ENCODE measurements at places on chromosomes 12 and 14.

DNA sequence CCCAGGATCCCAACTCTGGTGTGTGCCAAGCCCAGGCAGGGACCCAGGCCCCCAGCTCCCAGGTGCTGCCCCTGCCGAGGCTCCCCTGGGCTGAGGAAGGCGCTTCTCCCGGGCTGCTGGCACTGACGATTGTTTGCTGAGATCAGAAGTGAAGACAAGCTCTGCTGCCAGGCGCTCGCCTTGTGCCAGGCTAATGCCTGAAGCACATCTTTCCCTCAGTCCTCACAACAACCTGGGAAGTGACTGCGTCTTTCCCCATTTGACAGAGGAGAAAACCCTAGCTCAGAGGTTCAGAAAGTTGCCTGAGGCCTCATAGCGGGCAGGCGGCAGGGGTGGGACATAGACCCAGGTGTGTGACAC, 36.8 kb downstream of the ANKRD9 start:
- no peak for DNase-seq

DNA sequence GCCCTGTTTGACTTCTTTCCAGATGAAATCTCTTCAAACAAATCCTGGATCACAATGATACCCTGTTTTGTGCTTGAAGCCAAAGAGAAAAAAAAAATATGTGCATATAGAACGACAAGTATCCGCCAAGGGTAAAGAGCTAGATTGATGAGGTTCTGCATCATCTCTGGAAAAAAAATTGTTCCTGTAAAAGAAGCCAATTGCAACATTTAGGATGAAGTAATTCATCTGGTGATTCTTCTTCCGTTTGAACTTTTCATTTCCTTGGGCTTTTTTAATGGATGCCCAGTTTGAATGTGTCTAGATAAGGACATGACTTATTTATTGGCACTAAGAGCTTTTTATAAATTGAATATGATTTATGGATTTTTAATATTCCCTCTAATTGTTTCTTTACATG, 38.1 kb upstream of the NPAS3 start:
- DNase-seq, result no peak

DNA sequence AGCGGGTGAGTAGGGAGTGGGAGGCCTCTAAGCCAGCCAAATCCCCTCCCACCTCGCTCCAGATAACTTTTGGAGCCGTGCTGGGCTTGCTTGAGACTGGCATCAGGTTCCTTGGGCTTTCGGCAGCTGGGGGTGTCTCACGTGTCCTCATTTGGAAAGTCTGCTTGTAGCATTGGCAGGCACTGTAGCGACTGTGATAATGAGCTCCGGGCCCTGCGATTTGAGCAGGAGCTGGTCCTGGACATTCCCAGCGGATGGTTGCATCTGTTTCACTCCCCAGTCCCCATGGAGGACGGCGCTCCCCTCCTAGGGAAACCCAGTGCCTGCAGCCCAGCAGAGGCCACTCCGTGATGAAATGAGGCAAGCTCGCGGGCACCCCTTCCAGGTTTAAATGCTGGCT, 49.4 kb downstream of the DGLUCY start:
- DNase-seq, result no peak

- no peak for DNase-seq
These were observed 107.1 kb upstream of the BCAT1 start for GRCh38 chr12:25056011-25056410.

DNA sequence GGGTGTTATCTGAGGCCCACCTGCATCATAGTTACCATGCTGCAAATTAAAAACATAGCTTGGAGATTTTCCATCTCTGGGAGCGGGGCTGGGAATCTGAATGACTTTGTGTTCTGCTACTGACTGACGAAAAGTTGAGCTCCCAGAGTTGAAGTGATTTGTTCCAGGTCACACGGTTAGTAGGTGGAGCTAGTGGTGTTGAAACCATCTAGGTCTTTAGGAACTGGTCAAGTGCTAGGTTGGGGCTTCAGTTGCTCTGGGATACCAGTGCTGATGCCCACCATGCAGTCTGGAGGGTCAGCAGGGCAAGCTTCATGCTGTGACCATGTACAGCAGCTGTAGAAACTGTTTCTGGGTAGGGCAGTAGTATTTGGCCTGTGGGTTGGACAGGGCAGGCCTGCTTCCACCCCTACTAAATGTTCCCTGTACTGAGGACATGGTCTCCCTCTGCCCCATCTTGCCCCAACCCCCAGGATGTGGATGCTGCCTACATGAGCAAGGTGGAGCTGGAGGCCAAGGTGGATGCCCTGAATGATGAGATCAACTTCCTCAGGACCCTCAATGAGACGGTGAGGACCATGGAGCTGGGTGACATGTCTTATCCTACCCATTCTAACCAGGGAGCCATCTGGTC, 5.3 kb downstream of the KRT7 start:
- no peak for DNase-seq

DNA sequence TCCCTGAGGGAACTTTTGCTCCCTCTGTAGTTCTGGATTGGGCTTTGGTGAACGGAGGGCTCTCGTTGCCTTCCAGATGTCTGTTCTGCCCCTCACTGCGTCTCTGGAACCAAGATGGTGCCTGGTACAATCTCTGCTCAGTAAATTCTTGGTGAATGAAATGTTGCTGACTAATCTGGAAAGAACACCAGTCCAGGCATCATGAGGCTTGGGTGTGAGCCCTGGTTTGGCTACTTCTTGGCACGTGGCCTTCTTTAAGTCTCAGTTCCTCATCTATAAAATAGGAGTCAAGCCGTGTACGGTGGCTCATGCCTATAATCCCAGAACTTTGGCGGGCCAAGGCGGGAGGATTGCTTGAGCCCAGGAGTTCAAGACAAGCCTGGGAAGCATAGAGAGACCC, 4.3 kb downstream of the HHIPL1 start:
- no peak for DNase-seq

DNA sequence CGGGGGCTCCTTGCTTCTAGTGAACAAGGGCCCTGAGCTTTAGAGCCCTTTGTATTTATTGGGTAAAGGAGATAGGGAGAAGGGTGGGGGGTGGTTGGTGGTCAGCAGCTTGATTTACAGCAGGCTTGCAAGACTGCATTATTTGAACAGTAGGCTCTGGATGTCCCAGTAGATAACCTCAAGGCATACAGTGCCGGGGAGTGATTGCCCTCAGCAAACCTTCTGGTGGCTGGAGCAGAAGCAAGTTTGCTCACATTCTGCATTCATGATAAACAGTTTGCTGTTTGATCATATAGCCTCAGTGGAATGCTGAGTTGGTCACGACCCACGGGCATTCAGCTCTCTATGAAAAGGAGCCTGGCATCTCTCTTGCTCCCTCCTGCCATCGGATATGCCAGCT, 16.5 kb upstream of the MAPKAPK5 start:
- no peak for DNase-seq

DNA sequence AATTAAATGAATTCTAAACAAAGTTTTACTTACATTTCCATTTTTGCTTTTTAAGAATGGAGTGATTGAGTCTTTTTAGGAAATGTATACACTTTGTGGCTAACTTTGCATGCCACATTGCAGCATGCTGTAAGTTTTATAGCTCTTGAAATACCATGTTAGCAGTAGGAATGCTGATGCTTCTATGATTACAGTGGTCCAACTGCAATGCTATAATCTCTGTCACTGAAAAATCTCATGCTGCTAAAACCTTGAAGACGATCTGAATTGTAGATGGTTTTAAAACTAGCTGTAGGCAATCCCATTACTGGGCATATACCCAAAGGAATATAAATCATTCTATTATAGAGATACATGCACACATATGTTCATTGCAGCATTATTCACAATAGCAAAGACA, 127.6 kb downstream of the WIF1 start:
- no peak for DNase-seq

DNA sequence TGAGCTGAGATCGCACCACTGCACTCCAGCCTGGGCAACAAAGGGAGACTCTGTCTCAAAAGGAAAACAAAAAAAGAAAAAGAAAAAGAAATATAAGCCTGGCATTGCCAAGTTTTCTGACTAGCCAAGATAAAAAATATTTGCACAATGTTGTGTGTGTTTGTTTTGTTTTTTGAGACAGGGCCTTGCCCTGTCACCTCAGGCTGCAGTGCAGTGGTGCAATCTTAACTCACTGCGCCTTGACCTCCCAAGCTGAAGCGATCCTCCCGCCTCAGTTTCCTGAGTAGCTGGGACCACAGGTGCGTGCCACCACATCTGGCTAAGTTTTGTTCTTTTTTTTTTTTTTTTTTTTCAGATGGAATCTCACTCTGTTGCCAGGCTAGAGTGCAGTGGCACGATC, 5.5 kb upstream of the C12orf43 start:
- no peak for DNase-seq

- peak; percentile 73 for DNase-seq
These were observed 45.1 kb upstream of the PNMA1 start for GRCh38 chr14:73759183-73759713.

DNA sequence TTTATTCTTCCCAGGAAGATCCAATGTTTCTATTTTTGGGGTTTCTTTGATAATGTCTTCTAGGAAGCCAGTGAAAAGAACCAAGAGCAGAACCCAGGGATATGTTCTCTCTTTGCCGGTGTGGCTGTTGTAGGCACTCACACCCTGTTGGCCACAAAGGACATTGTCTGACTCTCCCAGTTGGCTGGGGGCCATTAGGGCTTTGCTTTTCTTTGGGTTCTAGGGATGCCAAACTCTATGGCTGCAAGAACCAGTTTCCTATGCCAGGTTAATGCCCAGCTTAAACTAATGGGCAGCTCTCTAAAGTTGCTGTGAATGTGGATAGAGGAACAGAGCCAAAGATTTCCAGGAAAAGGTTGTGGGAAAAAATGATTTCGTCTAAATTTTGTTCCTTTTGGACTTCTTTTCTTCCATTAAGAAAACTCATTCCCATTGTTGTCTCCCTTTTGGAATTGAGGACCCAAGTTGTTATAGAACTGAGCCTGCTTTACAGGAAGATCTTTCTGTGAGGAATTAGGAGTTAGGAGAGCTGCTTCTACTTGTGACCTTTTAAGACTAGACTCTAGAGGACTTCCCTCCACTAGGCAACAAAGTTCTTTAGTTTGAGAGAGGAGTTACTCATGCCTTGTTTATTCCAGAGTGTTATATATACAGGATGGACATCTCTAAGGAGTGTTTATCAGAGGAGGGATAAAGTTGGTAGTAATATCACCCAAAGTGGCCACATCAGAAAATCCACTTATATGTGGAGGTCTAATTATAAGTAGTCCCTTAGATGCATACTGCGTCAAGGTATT, 13.1 kb downstream of the COPZ1 start:
- DNase-seq, result no peak

DNA sequence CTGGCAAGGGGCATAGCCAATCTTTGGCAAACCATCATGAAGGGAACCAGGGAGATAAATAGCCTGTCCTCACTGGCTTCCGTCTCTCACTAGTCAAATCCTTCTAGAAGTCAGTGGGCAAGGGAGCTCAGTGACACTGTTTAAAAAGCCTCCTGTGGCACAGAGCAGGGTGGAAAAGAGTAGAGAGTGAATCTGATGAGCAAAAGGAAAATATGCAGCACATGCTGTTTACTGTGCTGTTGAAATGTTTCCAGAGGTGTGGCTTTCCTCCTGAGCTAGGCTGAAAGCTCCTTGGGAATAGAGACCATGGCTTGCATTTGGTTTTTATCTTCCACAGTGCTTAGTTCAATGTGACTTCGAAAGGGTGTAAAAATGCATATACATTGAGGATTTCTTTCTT, 7.7 kb upstream of the DYRK2 start:
- no peak for DNase-seq

- no peak for DNase-seq
These were observed 2.1 kb downstream of the CATSPERB start for GRCh38 chr14:91729756-91730155.

DNA sequence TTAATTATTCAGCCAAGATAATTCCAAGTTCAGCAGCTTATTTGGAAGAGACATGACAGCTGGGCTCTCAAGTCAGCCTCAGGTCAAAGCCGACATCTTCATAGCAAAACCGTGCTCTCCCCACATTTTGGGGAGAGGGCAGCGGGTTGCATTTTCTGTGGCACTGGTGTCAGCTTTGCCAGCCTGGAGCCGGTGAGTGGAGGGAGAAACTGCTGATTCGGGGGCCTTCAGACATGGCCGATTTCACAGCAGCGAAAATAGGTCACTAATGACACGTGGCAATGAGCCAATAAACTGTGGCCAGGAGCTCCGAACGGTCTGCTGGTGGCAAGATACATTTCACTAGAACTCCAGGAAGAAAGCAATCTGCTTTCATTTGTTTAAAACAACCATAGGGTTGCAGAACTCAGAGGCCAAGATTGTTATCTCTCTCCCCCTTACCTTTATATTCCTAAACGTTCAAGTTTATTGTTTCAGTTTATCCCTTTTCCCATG, 173.2 kb downstream of the CAND1 start:
- DNase-seq, result no peak

GRCh38 chr14:24817212-24818057, 183.4 kb upstream of the GZMB start:
- DNase-seq, result no peak

DNA sequence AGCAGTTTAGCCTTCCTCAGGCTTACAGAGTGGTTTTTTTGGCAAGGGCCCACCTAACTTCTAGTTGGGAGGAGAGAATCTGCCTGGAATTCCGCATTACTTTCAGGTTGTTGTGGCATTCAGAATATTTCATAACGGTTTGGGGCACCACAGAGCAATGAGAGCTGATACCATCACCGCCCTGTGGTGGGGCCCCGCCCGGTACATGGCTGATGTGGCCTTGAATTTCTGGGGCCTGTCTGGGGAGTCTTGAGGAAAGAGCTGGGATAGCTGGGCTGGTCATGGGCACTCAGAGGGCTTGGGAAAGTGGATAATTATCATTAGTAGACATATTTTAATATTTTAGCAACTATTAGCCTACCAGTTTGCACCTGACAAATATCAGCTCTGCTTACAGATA, 4.2 kb downstream of the TESPA1 start:
- peak; percentile 68 for DNase-seq

- DNase-seq, result peak; percentile 9
These were observed 1.0 kb upstream of the CLIP1 start for GRCh38 chr12:122423258-122424165.

DNA sequence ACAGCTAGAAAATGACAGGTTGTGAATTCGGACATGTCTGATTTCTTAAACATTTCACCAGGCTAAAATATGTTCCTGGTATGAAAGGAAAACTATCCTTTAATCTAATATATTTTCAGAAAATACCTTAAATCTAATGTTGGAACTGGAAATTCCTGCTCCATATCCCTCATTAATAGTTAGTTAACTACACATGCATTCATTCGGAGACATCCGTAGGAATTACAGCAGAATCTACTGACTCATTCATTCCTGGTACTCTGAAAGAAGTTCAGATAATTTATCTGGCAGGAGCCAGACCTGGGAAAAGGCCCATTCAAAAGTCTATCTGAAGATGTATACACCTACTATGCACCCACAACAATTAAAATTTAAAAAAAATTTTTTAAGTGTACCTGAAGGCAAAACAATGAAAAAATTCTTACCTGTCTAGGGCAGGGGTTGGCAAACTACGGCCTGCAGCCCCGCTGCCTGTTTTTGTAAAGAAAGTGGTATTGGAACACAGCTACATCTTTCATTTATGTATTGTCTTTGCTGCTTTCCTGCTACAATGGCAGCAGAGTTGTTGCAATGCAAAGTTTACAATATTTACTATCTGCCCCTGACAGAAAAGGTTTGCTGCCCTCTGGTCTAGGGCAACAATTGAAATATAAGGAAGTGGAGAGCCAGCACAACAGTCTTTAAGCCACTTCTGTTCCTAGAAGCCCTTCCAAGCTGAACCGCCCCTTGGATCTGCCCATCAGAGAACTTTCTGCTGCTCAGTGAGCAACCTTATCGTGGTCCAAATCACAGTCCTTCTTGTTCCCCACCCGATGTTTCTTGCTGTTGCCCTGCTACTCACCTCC, 17.9 kb upstream of the NFYB start:
- no peak for DNase-seq

- DNase-seq, result no peak
These were observed 93.7 kb downstream of the RMST start for GRCh38 chr12:97556302-97556779.

GRCh38 chr14:91249841-91250616, 5.5 kb upstream of the GPR68 start:
- DNase-seq, result peak; percentile 58

Data from CD4-positive, alpha-beta T cell treated with Interleukin-6 for 4 hours (primary cell).